ENCODE measurements at places on chromosomes 16 and 17.

GRCh38 chr16:54077050-54077821 is 209.4 kb downstream of the IRX3 start:
- DNase-seq = no peak

- DNase-seq = no peak
Observed at GRCh38 chr16:50371936-50372595, 3.3 kb upstream of the BRD7 start.

DNA sequence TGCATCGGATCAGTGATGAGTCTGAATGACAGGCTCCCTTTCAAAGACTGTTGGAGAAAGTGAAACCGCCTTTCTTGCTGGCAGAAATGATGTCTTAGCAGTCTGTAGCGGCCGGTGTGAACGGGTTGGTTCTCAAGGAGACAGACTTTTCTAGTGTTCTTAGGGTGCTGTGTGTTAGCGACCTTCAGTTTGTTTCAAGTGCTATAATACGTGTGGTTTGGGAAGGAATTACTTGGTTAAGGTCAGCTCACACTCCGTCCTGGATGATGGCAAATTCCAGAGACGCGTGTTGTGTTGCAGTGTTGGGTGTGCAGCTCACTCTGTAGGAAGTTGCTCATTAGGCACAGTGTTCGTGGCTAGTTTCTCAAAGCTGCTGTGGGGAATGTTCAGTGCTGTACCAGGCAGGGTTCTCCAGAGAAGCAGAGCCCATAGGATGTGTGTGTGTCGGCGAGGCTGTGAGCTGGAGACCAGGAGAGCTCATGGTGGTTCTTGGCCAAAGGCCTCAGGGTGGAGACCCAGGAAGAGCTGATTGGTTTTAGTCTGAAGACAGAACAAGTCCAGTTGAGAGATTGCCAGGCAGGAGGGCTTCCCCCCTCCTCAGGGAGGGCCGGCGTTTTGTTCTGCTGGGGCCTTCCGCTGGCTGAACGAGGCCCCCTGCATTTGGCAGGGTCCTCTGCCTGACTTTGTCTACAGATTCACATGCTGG is 37.6 kb downstream of the ZNF750 start:
- DNase-seq = no peak

- no peak for DNase-seq
Observed at GRCh38 chr16:57728336-57729181, 7.0 kb upstream of the KATNB1 start.

Data from left forelimb (tissue), 1 donor.